ENCODE measurements at places on chromosomes 7 and 10. TPM values are rescaled to one million over a fixed set of nuclear protein-coding genes. Genes with fewer than 3 reads are reported as not detected.

The AKR1C4 gene
- 0.37 TPM for total RNA-seq

The NUP42 gene
- 70.4 TPM for total RNA-seq

The SOSTDC1 gene
- total RNA-seq, result 1.5 TPM

The CCDC3 gene
- 33.3 TPM for total RNA-seq

The CYCS gene
- total RNA-seq, result 32.0 TPM

The EBLN1 gene
- 4.7 TPM for total RNA-seq

The RGR gene
- total RNA-seq, result 5.9 TPM

The SEMA3D gene
- total RNA-seq, result 11.5 TPM

The CYTH3 gene
- 82.2 TPM for total RNA-seq

The SLC12A9 gene
- 13.8 TPM for total RNA-seq

The SLC13A4 gene
- 19.0 TPM for total RNA-seq

The COL13A1 gene
- 1.5 TPM for total RNA-seq

The ZNF485 gene
- total RNA-seq, result 10.0 TPM

The CYP26C1 gene
- total RNA-seq, result 0.68 TPM

The PNLIP gene
- total RNA-seq, result not detected

The NAPEPLD gene
- 44.7 TPM for total RNA-seq

The TMEM273 gene
- total RNA-seq, result 4.5 TPM

The ZPBP gene
- total RNA-seq, result 92.2 TPM

The PDZD7 gene
- 3.5 TPM for total RNA-seq

The SLC16A12 gene
- 6.0 TPM for total RNA-seq

The GBX1 gene
- 15.6 TPM for total RNA-seq

The TMEM225B gene
- 57.0 TPM for total RNA-seq

The TSPAN14 gene
- total RNA-seq, result 64.6 TPM

The IDI2 gene
- total RNA-seq, result not detected

The OR2A5 gene
- 0.43 TPM for total RNA-seq

The FANK1 gene
- 41.1 TPM for total RNA-seq

The PILRA gene
- 12.0 TPM for total RNA-seq

The RAMP3 gene
- 23.8 TPM for total RNA-seq

The FAM13C gene
- total RNA-seq, result 38.5 TPM

The ASB10 gene
- total RNA-seq, result 0.39 TPM

The ELOVL3 gene
- total RNA-seq, result 1.5 TPM

The ATOH7 gene
- total RNA-seq, result 0.63 TPM

The TRPV5 gene
- 1.4 TPM for total RNA-seq

The DDX56 gene
- total RNA-seq, result 58.8 TPM

The CPXM2 gene
- total RNA-seq, result 16.0 TPM

The SH2B2 gene
- total RNA-seq, result 26.6 TPM

The CYP3A4 gene
- total RNA-seq, result 1.3 TPM

The PWWP2B gene
- total RNA-seq, result 45.1 TPM

The LOXL4 gene
- 18.9 TPM for total RNA-seq

The EVX1 gene
- 0.25 TPM for total RNA-seq

The CYP3A7 gene
- not detected for total RNA-seq

The OLAH gene
- total RNA-seq, result 11.1 TPM

The ABCF2 gene
- 49.4 TPM for total RNA-seq

The CUEDC2 gene
- 49.0 TPM for total RNA-seq

The IL15RA gene
- total RNA-seq, result 18.3 TPM

The PAPSS2 gene
- 6.4 TPM for total RNA-seq

The BUD31 gene
- total RNA-seq, result 91.2 TPM

The NDUFA5 gene
- total RNA-seq, result 68.5 TPM

The TMEM106B gene
- total RNA-seq, result 49.4 TPM

The GRID2IP gene
- total RNA-seq, result 1.9 TPM

The NPC1L1 gene
- 0.55 TPM for total RNA-seq

The ALDH18A1 gene
- total RNA-seq, result 29.8 TPM

The GPR15LG gene
- total RNA-seq, result not detected

The MICALL2 gene
- 39.4 TPM for total RNA-seq

The NCF1 gene
- 2.1 TPM for total RNA-seq

The UCMA gene
- not detected for total RNA-seq

Data from testis (tissue), 5 donors.